ENCODE measurements at places on chromosomes 2 and 18.

- DNase-seq = peak; percentile 61
These were observed 62.0 kb downstream of the IKZF2 start for GRCh38 chr2:213089438-213089837.

GRCh38 chr2:147425437-147426029, 419.3 kb upstream of the ACVR2A start:
- no peak for DNase-seq

GRCh38 chr2:37376421-37377186, 32.2 kb downstream of the QPCT start:
- peak; percentile 81 for DNase-seq

- DNase-seq = no peak
These were observed 21.5 kb downstream of the GCA start for GRCh38 chr2:162365392-162365791.

DNA sequence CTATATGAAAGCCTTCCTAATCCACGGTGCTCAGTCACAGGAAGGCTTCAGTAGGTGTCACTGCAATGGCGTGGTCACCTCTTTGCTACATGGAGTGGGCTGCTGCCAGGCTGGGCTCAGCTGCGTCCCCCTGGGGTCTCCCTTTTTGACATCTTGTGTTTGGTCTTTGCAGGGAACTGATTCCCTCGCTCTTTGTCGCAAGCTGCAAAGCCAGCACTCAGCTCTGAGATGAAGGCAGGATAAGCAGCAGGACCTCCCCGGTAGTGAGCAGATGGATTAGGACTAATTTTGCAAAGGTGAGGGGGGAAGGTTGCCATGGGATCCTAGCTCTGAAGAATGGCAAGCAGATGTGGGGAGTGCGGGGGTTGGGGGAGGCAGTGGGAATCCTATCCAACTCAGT, 173.9 kb upstream of the ARL4C start:
- no peak for DNase-seq

- DNase-seq = no peak
These were observed 8.8 kb upstream of the MAP4K3 start for GRCh38 chr2:39445934-39446333.

DNA sequence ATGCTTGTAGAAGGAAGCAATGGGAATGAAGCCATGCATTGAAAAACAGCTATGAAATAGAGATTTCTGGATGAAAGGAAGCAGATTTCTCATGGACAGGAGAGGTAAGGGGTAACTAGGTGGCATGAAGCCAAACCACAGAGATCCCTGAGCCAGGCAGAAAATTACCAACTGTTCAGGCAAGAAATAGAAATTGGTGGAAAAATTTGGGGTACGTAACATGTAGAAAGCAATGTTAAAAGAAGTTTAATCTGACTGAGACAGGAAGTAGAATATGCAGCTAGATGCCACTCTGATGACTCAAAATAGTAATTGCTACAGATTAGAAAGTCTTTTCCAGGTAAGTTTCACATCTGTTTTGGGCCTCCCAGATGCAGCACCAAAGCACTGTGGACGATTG, 928.5 kb upstream of the CELF4 start:
- DNase-seq = no peak

DNA sequence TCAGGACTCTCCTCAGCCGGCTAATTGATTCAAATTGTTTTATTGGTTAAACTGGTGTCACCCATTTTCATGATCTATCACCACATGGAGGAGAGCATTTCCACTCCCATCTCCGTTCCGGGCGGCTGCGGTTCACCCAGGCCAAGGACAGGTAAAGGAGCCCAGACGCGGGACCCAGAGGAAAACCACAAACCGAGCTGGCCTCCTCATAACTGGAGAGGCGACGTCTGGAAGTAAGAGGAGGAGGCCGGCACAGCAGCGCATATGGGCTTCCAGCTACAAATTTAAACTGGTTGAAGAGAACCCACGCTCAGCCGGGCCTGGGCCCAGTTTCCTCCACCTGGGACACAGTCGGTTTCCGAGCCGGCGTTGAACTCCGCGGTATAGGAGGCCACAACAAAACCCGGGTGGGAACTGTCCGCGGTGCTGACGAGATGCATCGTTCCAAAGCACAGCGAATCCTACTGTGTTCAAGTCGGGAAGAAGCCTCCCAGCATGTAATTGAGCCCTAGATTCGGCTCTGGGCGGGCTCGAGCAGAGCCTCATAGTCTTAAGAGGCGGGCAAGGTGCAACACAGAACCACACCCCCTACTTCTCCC, 3.0 kb upstream of the SKOR2 start:
- DNase-seq = peak; percentile 63

- DNase-seq = no peak
These were observed 369.8 kb upstream of the CDH7 start for GRCh38 chr18:65380986-65381385.

DNA sequence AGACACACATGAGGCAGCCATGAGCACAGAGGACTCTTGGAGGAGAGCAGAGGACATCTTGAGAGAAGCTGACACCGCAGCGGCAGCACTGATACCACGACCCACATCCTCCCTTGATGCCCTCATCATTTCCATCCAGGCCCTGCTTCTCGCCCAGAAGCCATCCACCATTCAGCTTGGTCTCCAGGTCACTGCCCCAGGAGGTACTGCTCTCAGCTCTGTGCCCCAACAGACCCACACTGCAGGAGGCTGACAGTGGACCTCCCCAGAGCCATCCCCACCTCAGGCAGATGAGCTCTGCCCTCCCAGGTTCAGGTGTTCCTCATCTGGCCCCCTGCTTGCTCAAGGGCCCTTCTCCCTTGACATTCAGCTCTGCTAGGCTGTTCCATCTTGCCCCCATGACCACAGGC, 74.9 kb downstream of the ACKR3 start:
- no peak for DNase-seq

DNA sequence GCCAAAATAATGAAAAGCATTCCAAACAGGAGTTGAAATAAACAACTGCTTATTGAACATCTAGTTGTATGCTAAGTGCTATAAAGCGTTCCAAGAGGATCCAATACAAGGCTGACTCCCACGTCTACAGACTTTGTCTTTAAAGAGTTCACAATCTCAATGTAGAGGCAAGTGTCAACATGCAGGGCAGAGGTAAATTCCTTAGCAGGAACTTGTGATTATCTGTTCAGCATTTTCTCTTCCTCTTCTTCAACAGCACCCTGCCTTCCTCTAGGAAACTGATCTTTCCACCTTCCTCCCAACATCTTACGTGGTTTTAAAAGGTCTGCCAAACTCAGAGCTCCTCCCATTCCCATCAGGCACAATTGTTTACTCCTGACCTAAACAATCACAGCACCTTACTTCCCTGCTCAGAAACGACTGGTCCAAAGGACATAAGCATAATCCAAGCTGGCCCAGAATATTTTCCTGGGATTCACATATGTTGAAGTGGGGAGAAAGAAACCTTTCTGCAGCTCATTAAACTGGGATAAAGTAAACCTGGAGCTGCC, 83.9 kb downstream of the ITSN2 start:
- DNase-seq = no peak

DNA sequence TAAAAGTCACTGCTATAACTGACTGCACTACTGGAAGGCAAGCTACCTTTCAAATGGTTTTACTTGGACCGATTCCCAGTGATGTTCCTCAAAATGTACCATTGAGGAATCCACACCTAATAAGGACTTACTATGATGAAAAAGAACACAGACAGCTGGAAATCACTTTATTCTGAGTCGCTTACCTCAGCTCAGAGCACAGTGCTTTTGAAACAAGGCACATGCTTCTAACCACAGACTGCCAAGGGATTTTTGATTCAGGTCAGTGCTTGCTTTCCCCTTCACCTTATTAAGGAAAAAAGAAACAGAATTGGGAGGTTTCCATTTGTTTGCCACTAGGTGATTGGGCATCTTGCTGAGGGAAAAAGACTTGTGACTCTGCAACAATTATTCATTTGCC, 707.5 kb upstream of the FSHR start:
- DNase-seq = no peak

- DNase-seq = peak; percentile 48
These were observed 160.6 kb downstream of the RNF144A start for GRCh38 chr2:7077660-7078267.

GRCh38 chr2:128313091-128313836, 5.4 kb downstream of the HS6ST1 start:
- DNase-seq = peak; percentile 37

DNA sequence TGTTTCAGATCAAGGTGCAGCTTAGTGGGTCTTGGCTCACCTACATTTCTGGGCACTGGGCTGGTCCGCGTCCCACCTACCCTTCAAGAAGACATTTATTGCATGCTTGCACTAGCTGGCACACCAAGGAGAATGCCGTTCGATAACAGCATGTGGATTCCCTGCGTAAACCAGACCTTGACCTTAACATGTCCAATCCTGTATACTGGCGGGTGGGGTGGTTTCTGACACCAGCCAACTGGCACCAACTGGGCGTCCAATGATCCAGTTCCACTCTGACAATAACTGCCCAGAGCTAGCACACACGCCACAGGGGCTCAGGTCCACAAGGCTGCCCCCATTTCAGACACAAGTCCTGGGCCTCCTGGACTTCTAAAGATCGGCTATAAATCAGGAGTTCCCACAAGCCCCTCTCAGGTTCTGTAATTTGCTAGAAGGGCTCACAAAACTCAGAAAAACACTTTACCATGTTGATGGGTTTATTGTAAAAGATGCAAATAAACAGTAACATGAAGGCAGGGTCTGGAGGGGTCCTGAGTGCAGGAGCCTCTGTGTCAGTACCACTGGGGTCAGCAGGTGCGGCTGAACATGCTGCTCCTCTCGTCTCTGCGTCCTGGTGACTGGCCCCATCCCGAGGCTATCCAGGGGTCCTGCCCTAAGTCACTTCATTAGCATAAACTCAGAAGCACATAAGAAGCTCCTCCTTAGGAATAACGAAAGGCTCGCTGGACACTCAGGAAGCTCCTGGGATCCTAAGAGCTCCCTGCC, 161.8 kb downstream of the HDAC4 start:
- no peak for DNase-seq

- no peak for DNase-seq
These were observed 1.8 kb downstream of the PAX8 start for GRCh38 chr2:113276761-113277425.

DNA sequence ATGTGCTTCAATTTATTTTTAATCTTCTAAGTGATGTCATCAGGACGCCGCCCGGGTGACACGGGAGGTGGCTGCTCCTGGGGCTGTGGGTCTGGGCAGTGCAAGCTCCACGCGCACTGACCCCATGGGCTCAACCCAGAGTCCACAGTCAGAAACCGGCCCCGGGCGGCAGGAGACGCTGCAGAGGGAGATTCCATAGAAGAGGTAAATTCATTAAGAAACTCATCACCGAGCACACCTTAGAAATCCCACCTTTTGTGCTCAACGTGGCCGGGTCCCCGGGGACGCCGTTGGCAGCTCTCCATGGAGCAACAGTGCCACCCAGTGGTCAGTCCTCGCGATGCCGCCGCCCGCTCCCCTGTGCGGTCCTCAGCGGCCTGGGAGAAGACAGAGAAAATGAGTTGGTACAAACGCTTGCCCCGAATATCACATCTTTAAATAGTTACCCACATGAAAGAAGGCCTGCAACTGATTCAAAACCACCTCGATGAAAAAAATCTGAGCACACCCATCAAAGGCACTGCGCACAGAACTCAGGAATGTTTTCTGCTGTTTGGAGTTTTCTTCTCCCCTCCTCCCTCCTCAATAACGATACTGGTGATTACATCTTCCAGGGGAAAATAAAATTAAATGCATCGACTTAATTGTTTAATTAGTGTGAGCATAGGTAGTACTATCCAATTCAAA, 92.6 kb downstream of the CMPK2 start:
- DNase-seq = peak; percentile 73

DNA sequence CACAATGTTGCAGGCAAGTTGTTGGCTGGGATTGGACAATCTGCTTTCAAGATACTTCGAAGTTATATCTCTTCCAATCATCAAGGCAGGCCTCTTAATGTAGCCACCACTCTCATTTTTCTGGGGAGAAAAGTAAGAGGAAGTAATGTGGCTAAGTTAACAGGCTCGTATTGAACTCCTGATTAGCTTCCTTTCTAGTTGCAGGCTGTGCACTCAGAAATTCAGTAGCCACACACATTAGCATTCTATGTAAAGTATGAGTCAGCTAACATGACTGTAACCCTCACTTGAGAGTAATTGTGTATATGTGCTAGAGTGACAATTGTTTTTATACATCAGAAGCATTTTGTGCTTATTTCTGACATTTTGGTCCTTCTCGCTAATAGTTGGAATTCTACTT, 3.3 kb downstream of the TWSG1 start:
- no peak for DNase-seq

DNA sequence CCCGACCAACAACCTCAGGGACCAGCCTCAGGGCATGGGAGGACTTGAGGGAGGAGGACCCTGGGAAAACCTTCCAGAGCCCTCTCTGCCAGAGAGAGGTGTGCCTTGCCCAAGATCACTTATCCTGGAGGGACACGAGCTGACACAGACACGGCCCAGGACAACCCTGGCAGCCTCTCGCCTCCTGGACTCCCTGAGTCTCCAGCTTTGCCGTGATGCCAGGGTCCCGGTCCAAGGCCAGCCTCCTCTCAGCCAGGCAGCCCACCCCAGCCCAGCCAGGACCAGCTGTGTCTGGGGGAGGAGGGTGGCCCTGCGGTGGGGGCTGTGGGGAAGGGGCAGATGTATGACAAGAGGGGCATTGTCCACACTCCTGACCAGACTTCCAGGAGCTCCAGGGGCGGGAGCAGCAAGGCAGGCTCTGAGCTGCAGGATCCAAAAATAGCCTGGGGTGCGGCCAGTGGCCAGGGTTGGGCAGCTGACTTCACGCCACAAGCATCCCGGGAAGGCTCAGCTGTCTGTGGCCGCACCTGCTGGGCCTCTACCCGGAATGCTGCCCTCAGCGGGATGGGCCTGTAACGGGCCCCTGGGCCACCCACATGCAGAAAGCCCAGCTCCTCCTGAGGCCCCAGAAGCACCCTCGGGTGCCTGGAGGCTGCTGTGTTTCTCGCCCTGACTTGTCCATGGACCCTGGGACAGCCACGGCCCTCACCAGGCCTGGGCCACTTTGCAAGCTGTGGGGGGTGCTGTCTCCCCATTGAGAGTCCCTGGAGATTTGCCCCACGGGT, 65.5 kb upstream of the GPC1 start:
- DNase-seq = peak; percentile 98

DNA sequence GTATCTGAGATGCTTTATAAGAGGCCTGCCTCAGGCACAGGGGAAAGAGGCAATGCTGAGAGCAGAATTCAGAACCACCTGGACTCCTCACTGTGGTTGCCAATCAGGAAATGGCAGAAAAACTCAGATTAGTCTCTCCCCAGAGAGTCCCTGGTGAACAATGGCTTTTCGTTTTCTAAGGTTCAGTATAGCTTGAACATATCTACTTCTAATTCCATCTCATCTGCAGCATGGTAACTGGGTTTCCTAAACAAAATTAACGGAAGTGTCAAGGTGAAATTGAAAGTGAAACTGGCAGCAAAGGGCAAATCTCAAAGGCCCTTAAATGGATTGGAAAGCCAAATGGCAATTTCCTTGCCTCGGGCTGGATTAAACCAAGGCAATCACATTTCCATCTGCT, 480.2 kb upstream of the ACVR2A start:
- no peak for DNase-seq

DNA sequence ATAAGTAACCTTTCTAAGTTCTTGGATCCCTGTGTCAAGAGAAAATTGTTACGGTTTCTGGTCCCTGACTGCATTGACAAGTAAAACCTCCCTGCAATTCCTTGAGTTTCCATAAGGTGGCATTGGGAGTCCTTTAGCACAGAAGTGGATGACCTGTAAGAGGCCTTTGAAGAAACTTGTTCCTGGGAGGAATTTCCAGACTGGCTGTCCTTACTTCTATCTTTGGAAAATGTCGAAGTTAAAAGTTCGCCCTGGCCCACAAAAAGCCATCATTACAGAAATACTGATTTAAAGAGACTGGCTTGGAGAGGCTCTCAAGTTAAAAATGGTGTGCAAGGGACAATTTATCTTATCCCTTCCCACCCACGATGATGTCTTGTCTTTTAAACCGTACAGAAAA, 218.4 kb downstream of the CDH20 start:
- DNase-seq = peak; percentile 83

- DNase-seq = no peak
These were observed 38.5 kb downstream of the SPRED2 start for GRCh38 chr2:65393743-65394422.

Data from AG20443 (cell line).